ENCODE measurements at places on chromosomes 2 and 18.

DNA sequence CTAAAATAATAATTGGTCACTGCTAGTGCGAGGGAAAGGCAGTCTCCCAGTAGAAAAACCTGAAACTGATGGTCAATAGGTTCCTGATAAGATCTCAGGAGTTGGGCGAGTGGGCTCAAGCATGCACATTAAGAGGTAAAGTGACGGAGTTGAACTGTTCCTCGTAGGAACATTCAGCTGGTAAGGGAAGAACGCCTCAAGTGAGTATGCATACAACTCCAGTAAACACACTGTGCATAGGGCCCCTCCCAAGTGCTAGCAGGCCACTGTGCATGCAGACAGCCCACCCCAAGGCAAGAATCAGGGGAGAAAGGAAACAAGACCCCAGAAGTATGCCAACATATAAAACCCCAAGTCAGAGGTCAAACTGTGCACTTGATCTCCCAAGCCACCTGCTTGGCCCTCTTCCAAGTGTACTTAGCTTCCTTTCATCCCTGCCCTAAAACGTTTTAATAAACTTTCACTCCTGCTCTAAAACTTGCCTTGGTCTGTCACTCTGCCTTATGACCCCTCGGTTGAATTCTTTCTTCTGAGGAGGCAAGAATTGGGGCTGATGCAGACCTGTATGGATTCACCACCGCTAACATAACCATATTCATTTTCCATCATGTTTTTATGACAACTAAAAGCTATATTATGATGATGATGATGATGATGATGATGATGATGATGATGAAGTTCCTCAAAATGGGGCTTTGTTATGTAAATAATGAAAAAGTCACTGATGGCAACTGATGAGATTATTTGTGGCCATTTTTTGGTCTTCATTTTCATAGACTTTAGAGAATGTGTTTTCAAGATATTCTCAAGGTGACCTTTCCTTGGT lies 118.0 kb upstream of the RAB27B start:
- no peak for DNase-seq

GRCh38 chr2:31397094-31397493 lies 17.4 kb downstream of the XDH start:
- DNase-seq = no peak

GRCh38 chr2:15391751-15392150 lies 169.4 kb downstream of the NBAS start:
- DNase-seq = no peak

DNA sequence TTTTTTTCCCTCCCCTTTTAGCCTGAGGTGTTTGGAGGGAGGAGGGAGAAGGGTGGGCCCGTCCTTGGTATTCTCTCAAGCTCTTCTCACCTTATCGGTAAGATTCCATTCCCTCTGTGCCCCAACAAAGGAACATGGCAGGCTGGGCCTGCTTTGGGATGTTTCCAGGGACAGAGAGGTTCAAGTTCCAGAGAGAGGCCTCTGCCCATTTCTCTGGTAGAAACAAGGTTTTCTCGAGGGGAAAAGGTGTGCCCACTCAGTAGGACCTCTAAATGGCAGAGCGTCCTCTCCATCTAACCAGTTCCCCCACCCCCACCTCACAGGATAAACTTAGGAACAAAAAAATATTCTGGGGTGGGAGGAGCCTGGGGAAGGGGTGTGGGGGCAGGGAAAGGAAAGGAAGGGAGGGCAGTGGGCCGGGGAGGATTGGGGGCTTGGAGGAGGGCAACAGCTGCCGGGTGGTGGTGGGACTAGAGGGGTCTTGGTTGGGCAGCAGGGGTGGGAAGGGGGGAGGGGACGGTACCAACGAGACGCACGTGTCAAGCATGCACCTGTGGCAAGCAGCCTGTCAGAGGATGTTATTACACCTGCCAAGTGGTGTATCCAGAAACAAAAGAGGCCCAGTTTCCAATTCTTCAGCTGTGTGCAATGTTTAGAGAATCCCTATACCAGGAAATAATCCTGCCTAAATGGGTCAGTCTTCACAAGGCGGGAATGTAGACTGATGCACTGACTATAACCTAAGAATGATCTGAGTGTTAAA lies 2.1 kb downstream of the PCBP1 start:
- DNase-seq = no peak

DNA sequence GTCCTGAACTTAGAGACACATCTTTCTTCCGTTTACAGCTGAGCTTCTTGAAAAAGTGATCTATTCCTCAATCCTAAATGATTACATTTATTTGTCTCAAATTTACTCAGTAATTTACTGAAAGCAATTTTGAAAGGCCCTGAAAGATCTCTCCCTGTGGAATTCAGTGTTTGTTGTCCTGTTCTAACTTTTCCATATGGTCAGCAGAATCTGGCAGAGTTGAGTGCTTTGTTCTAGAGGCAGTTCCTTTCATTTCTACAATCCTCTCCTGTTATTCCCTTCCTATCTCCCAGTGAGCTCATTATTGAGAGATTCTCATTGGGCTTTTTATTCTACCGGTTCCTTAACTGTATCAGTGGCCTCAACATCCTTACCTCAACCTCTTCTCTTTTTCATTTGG lies 36.5 kb upstream of the REG3G start:
- no peak for DNase-seq

GRCh38 chr2:9983401-9984216 lies 32.1 kb downstream of the GRHL1 start:
- DNase-seq = no peak

- DNase-seq = no peak
Observed at GRCh38 chr2:146252119-146252518, 1592.7 kb upstream of the ACVR2A start.

GRCh38 chr2:215705281-215705680 lies 269.4 kb upstream of the FN1 start:
- no peak for DNase-seq

- peak; percentile 40 for DNase-seq
Observed at GRCh38 chr2:141534666-141535362, 596.0 kb downstream of the LRP1B start.

Data from SIG-M5 (cell line).